ENCODE measurements at places on chromosomes 12 and 14.

DNA sequence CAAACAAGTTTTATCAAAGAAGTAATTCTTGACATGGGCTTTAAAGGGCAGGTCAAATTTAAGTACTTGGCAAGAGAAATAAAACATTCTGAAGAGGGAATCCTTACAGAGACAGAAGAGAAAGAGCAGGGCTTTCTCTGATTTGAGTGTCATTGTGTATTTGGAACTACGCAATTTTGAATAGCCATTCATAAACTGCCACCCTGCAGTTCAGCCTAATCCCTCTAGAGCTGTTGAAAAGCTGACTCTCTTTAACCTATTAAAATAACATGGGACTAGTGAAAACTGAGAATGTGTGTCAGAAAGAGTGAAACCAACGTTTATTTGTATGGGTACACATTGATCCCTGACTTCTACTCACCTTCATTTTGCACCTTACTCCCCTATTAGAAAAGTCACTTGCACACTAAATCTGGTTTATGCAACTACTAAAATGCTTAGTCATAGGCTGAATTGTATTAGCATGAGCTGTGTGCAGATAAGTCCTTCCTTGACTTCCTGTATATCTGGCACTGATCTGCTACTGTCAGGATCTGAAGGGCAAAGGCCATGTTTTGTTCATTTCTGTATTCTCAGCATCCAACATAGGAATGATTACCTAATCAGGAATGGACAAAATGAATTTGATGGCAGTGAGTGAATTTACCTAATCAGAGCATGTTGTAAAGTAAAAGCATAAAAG is 458.9 kb downstream of the NOVA1 start:
- no peak for DNase-seq

- no peak for DNase-seq
Measured at GRCh38 chr12:99806304-99806703, 158.8 kb downstream of the GARIN6 start.

DNA sequence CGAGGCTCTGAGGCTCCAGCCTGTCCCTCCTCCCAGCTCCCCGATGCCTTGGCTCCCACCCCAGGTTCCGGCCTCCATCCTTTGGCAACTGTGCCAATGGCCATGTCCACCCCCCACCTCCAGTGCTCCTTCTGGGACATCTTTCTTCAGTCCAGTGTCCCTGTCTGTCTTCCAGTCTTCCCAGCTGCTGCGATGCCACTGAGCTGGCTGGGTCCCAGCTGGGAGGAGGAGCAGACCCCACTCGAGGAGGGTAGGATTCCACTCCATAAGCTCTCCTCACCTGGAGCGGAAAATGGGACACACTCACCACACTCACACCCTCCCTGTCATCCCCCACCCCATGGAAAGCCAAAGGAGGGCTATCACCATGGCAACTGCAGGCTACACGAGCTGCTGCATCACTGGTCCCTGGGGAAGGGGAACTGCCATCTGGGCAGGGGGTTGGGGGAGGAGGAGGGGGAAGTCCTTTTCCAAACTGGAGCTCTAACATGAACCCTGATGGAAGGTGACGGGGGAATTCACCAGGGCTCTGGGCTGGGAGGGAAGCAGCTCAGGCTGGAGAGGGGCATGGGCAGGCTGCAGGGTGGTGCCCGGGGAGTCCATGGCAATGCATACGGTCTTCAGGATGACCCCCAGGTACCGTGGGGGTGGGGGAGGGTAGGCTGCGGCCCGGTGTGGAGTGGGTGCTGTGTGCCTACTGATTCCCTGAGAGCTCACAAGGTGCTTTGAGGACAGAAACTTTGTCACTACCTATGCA is 94.3 kb downstream of the LRRC74A start:
- DNase-seq, result no peak

DNA sequence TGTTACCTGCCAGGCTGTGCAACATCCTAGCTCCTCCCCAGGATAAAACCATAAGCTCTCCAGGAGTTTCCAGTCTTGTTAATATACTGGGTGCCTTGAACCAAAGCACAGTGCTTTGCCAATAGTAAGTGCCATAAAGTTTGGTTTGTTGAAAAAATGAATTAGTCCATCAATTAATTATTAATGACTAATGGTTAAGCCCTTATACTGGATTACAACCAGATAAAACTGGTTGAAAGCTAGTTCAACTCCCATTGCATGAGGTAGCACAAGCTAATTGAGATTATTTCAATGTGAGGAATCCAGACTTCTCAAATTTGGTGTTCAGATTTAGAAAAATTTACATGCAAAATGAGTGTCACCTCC is 1.6 kb upstream of the KRT3 start:
- DNase-seq, result no peak

GRCh38 chr12:88644946-88645702 is 64.9 kb upstream of the KITLG start:
- DNase-seq, result peak; percentile 41

- DNase-seq, result no peak
Measured at GRCh38 chr14:30943694-30944093, 69.3 kb downstream of the COCH start.

Measured in suppressor macrophage (primary cell).